A375 (cell line): ENCODE measurements at places on chromosomes 7 and 10. TPM values are rescaled to one million over a fixed set of nuclear protein-coding genes. Genes with fewer than 3 reads are reported as not detected.

Gene CPN1
- total RNA-seq = 8.6 and 11.1 TPM in 2 replicates

Gene IMMP2L
- 21.0 and 31.1 TPM in 2 replicates for total RNA-seq

Gene TEX36
- total RNA-seq = 0.27 and 0.30 TPM in 2 replicates

Gene IL6
- 4.3 and 4.7 TPM in 2 replicates for total RNA-seq

Gene PLAC9
- total RNA-seq = 0.34 TPM in 1 of 2 replicates, not detected in the other

Gene IL2RA
- total RNA-seq = not detected in 2 replicates

Gene COL26A1
- total RNA-seq = not detected in 2 replicates

Gene GRM8
- total RNA-seq = 1.1 and 2.5 TPM in 2 replicates

Gene VSTM4
- total RNA-seq = not detected in 2 replicates

Gene TMEM213
- not detected in 2 replicates for total RNA-seq

Gene GJD4
- 0.27 TPM in 1 of 2 replicates, not detected in the other for total RNA-seq

Gene PLEKHS1
- 0.04 and 0.42 TPM in 2 replicates for total RNA-seq

Gene PNLIP
- total RNA-seq = not detected in 2 replicates

Gene HOXA4
- 2.9 and 4.0 TPM in 2 replicates for total RNA-seq

Gene LSM5
- total RNA-seq = 31.6 and 50.5 TPM in 2 replicates

Gene CLRN3
- total RNA-seq = not detected in 2 replicates

Gene MUC12
- total RNA-seq = not detected in 2 replicates

Gene FOXI2
- not detected in 2 replicates for total RNA-seq

Gene PI4K2A
- 21.3 and 22.8 TPM in 2 replicates for total RNA-seq

Gene ANKRD61
- 0.19 TPM in 1 of 2 replicates, not detected in the other for total RNA-seq

Gene LIMK1
- total RNA-seq = 20.7 and 20.9 TPM in 2 replicates

Gene PKD2L1
- total RNA-seq = not detected in 2 replicates

Gene PTPRE
- total RNA-seq = 0.83 and 1.3 TPM in 2 replicates

Gene TRIM50
- total RNA-seq = not detected in 2 replicates

Gene VPS37D
- total RNA-seq = 3.2 and 7.2 TPM in 2 replicates

Gene GHRHR
- not detected in 2 replicates for total RNA-seq

Gene FAM25A
- not detected in 2 replicates for total RNA-seq

Gene CHAT
- not detected in 2 replicates for total RNA-seq

Gene RELN
- total RNA-seq = under 0.01 TPM in 1 of 2 replicates, not detected in the other

Gene DPYSL4
- total RNA-seq = not detected in 2 replicates

Gene TAS2R4
- total RNA-seq = 0.05 and 0.19 TPM in 2 replicates

Gene HTR5A
- not detected in 2 replicates for total RNA-seq

Gene PRKCQ
- total RNA-seq = 3.0 and 3.7 TPM in 2 replicates

Gene C10orf95
- 0.11 and 0.34 TPM in 2 replicates for total RNA-seq

Gene BLNK
- total RNA-seq = not detected in 2 replicates

Gene ENTPD1
- total RNA-seq = 0.08 TPM in 1 of 2 replicates, not detected in the other

Gene NEUROG3
- total RNA-seq = not detected in 2 replicates

Gene PRSS37
- total RNA-seq = not detected in 2 replicates

Gene COL13A1
- 59.4 and 61.0 TPM in 2 replicates for total RNA-seq

Gene CCDC136
- total RNA-seq = 17.5 and 19.4 TPM in 2 replicates

Gene CDK13
- total RNA-seq = 58.1 and 59.3 TPM in 2 replicates

Gene SH2B2
- 4.2 and 9.8 TPM in 2 replicates for total RNA-seq

Gene ZNF467
- 0.34 and 0.45 TPM in 2 replicates for total RNA-seq
